T-cell (primary cell): ENCODE measurements at places on chromosomes 1 and 21.

DNA sequence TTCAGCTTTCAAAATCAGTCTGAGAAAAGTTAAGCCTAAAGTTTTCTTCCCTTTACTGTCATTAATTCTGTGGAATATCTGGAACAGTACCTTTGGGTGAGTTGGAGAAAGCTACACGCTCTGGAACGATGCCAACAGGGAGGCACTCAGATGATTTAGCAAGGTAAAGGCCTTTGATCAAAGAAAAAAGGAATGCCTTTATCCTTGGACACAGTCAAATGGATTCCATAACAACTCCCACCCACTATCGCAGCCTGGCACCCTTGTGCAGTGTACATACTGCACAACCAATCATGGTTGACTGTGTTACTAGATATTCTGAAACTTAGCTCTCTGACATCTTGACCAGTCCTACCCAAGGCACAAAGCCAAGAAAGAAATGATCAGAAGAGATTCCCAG, 218.7 kb downstream of the PATJ start:
- no peak for DNase-seq

DNA sequence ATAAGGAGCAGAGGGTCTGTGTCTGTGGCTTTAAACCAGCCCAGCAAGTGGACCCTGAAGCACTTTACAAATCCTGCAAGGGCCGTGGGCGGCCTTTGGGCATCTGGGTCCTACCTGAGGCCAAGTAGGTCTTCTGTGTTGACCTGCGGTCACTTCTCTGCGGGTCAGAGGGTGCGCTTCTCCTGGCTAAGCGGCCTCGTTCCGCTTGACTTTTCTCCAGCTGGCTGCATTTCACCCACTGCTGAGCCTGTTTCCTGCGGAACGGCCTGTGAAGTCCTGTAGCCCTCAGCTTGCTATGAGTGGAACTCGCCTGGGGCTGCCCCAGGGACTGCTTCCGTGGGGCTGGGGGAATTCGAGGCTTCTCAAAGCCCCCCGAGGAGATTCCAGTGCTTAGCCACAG, 43.3 kb downstream of the SLC37A1 start:
- no peak for DNase-seq

- DNase-seq, result no peak
These were observed 8.4 kb downstream of the MYBPH start for GRCh38 chr1:203167026-203167912.

- no peak for DNase-seq
These were observed 19.1 kb upstream of the IKBKE start for GRCh38 chr1:206451134-206451686.

DNA sequence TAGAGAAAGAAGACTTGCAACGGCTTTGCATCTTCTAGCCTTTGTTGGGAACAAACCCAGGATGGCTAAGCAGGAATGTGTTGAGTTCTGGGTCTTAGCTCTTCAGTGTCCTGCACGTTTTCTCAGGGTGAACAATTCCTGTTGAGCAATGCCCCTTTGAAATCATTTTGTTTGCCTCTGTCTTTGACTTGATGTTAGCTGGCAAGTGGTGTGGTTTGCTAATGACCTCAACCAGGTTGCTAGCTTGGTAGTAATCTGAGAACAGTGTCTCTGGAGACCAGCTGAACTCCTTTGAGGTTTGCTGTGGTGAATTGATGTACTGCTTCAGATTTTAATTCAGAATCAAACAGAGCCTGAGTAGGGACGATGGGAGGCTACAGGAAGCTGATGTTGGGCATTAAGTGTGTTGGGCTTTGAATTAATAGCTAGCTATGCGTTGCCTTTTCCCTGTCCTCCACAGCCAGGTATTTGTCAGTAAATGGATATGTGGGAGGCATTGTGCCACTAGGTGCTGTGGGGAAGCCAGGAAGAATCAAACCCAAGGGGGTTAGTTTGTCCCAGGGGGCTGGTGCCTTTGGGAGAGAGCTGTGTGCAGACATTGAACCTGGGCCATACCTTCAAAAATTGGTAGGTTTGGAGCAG, 23.3 kb upstream of the SRSF10 start:
- no peak for DNase-seq

DNA sequence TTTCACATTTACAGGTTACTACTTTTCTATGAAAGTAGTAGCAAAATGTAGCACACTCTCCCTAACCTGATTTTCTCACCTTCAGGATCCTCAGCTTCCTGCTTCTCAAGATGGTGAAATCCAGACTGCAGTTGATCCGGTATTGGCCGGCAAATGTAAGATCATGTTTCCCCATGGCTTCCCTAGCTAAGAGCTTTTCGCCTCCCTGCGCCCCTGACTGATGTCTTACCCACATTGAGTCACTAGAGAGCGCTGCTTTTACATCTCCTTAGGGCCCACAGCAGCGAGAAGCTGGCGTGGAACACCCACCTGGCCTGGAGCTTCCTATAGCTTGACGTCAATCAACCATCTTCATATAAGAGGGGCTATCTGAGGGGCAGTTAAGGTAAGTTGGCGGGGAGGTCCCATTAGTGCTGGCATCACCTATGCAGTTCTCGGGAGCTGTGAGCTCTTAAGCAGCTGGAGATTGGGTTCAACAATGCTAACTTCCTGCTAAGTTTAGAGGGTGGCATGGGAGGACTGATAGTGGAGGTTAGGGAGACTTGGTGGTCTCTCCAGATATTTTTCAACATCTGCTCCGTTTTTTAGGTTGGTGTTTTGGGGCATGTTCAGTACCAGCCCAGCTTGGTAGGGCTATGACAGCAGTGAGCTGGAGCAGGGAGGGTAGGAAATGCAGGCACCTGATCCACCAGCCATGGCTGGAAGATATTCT, 5.5 kb downstream of the PTPN7 start:
- peak; percentile 54 for DNase-seq

DNA sequence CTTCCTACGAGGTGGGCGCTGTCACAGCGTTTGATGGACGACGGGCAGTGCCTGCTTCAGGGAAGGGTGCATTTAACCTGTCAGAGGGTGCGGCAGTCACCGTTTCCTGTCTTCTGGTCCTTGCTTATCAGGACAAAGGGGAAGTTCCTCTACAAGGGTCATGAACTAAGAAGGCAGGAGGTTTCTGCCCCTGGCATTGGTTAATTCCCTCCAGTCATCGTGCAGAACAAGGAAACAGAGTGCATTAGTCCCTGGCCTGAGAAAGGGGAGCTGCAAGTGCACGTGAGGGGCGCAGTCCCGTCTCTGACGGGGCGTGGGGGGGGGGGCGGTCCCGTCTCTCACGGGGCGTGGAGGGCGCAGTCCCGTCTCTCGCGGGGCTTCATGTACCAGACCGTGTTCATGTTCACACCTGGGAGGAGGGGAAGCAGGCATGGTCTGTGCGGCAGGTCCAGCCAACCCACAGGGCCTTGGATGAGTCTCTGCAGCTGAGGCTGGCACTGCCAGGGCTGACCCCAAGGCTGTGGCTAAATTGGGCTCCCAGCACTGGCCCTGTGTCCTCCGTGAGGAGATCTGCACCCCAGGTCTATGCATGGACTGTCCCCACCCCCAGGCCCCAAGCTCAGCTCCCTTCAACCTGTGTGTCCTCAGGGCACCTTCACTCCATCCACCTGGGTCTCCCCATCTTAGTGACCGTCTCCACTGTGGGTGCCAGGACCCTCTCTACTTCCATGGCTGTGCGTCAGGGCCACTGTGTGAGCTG, 89.2 kb upstream of the COL6A1 start:
- peak; percentile 16 for DNase-seq

DNA sequence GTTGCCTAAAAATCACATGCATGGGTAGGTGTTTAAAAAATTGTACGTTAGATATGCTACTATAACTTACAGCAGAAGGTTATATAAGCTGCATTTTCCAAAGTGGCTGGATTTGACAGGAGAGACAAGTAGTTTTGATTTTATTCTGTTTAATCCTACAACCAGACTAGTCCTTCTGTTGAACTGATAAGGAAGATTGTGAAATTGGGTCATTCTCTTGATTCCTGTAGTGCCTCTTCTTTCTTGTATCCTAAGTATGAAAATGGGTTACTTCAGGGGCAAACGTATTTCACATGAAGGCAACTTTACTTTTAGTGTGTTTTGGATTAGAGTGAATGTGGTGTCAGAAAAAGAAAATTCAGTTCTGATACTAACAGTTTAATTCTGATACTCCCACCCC, 19.0 kb downstream of the CDC42 start:
- DNase-seq, result no peak

DNA sequence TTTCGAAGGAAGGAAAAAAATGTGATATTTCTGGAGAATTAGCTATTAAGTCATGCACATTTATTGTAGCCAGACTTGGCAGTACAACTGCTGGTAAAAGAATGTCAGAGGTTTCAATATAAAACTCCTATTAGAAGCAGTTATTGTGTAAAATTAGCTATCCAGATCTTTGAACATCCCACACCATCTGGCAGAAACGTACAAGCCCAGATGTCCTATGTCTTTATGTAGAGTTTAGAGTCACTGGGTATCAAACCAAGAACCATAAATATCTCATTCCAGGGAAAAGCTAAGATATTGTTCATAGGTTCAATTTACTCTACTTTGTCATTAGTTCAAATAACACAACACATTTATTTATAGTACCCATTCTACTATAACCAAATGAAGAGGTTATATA, 31.4 kb downstream of the OLFM3 start:
- DNase-seq, result no peak

GRCh38 chr1:197685785-197686184, 89.5 kb downstream of the DENND1B start:
- DNase-seq, result no peak

GRCh38 chr1:58548371-58548770, 1.8 kb upstream of the OMA1 start:
- no peak for DNase-seq

- no peak for DNase-seq
These were observed 40.7 kb downstream of the CASQ2 start for GRCh38 chr1:115727706-115728249.
